ENCODE measurements at places on chromosomes 2 and 18. TPM values are rescaled to one million over a fixed set of nuclear protein-coding genes. Genes with fewer than 3 reads are reported as not detected.

ELOA2 gene
- not detected for total RNA-seq

FAM110C gene
- 0.66 TPM for total RNA-seq

UNC80 gene
- 0.22 TPM for total RNA-seq

NT5C1B gene
- total RNA-seq, result not detected

CYP27C1 gene
- 0.42 TPM for total RNA-seq

DNA sequence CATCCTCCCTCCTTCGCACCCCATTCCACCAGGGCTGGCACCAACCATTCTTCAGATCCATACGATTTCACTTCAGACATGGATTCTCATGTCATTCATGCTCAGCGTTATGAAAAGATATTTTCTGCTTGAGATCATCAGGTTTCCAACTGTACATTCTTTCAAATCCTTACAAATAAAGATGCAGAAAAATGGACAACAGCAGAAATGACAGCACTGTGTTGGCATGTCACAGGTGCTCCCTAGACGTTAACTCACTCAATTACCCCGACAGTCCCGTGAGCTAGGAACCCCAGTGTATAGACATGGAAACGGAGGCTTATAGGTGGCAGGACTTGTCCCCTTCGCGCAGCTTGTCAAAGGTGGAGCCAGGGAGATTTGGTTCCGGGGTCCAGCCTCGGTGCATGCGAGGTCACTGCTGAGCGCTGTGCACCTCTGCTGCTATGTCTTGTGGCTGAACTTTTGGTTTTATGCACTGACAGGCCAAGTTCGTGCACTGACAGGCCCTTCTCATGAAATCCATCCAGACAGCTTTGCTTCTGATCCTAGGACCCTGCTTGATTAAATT is 17.7 kb downstream of the FHL2 start:
- DNase-seq, result no peak

DNA sequence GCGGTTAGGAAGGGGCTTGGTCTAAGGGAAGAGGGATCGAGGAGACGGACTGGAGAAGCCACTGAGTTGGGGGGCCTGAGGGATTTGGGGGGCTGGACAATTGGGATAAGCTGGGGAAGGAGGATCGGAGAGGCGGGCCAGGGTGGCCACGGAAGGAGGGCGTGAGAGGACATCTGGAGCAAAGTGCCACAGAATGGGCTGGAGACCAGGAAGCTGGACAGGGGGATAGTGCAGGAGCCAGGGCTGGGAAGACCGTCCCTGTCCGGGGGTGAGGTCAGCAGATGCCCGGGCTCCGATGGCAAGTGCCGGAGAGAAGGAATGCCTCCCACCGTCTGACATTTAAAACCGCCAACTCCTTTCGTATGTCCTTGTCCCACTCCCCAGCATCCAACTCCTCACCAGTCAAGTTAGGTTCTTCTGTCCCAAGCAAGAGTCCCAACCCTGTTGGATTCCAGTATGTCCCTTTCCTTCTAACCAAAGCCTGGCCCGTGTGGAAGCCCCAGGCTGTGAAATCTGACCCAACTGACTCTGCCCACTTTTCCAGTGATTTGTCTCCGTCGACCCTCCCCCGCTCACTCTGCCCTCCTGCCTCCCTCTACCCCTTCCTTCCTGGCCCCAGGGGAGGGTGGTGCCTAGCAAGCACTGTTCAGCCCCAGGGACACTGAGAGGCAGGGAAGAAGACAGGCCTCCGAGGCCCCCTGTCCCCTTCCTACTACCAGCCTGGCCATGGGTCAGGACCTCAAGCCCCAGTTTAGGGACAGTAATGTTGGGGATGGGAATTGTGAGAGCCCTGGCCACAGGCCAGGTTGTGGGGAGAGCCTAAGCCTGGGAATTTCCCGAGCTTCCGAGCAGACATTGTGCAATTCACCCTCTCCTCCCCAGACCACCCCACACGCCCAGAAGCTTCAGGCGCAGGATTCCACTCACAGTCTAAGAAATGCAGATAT is 31.5 kb upstream of the TMBIM1 start:
- DNase-seq, result no peak

DNA sequence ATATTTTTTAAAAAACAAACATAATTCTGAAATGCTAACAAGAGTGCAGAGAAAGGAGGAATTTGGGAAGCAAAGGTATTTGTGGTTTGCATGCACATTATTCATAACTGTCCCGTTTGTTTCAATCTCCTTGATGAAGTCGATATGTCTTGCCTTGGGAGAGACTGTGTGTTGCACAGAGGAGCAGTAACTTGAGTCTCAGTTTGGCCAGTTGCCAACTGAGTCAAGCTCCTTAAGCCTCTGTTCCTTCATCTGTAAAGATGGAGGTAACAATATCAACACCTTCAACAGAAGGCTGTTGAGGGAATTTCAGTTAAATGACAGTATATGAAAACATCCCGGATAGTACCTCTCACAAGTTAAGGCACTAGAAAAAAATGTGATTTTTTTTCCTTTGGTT is 226.2 kb downstream of the ASXL3 start:
- peak; percentile 12 for DNase-seq

- DNase-seq, result no peak
These were observed 30.9 kb upstream of the IL37 start for GRCh38 chr2:112880091-112880531.

GRCh38 chr2:186853951-186854350 is 5.0 kb upstream of the ZSWIM2 start:
- DNase-seq, result no peak

- no peak for DNase-seq
These were observed 179.5 kb downstream of the EN1 start for GRCh38 chr2:118667964-118668363.

DNA sequence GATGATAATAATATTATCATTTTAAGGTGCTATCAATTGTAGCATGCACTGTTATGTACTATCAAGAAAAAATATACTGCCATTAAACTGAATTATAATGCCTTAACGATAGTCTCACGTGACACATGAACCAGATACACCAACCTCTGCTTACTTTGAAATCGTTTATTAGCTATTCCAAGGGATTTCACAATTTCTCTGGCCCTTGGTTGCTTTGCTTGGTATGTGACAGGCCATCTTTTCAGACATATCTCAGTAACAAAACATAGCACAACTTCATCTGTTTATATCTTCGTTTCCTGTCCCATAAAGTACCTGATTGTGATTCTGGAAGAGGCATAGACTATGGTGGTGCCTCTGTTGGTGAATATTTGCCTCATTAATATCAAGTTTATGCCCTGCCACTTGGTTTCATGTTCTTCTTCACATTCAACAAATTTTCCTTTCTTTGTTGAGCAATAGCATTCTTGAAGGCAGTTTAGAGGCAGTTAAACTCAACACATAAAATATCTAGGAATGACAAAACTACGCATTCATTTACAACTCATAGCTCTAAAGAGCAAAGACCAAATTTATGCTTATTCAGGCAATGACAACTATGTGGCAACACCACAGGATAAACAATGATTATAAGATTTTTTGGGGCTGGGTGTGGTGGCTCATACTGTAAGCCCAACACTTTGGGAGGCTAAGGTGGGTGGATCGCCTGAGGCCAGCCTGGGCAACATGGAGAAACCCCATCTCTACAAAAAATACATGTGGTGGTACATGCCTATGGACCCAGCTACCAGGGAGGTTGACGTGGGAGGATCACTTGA is 84.3 kb downstream of the MCFD2 start:
- DNase-seq, result no peak

- DNase-seq, result no peak
These were observed 41.0 kb downstream of the FAP start for GRCh38 chr2:162202203-162202602.

- DNase-seq, result no peak
These were observed 183.9 kb downstream of the RAD51AP2 start for GRCh38 chr2:17334300-17334699.

DNA sequence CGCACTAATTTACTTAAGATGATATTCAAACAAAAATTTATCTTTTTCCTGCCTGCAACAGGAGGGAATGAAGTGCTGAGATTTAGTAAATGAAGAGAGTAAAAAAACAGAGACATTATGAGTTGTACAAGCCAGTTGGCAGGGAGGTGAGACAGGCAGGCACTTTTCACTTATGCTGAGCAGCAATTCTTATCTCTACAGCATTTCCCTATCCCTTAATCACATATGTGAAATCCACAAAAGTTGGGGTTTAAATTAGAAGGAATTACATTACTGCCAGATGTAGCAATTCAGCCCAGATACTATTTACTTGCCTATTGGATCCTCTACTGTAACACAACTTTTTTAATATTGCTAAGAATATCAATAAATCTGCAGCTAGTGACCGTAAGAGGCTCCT is 314.2 kb upstream of the LRP1B start:
- DNase-seq, result no peak
